Activated CD4-positive, alpha-beta T cell treated with anti-CD3 and anti-CD28 coated beads, Interleukin-2, amount 50 U/mL, for 24 hours (primary cell): ENCODE measurements at places on chromosomes 2 and 18.

DNA sequence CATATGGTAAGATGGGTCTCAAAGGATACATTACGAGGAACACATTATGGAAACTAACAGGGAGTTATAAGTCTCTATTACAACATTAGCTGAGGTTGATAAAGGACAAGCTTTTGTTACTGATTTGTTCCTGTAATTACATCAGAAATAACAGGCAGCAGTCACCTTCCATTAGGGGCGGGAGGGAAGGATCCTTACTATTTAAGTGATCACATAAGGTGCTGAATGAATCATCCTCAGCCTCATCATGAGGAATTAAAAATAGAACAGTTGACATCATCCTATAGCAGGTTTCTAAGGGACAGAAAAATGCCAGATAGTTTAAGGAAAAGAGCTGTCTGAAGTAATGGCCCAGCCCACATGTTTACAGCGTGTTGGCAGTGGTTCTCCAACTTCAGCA is 86.9 kb upstream of the MGAT5 start:
- DNase-seq: no peak

DNA sequence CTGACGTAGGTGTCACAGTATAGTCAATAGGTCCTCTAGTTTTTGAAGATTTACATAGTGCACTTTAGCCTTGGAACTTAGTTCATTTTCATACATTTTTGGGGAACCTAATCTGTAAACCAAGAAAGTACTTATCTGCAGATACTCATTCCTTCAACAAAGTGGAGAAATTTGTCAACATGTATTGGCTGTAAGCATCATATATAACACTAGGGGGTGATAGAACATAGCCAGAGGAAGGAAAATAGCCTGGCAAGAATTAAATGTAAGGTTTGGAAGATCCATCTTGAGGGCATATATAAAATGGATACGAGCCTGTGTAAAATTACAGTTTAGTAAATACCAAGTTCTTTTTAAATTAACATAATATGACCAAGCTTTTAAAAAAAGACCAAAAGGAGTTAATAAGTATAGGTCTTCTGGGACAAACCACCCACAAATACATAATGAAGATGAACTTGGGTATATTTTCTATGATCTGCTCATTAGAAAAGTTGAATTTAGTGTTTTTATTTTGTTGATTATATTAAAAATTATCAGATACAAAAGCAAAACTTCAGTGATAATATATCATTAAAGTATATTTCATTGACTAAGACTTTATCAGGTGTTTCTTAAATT is 18.2 kb downstream of the RPL37A start:
- no peak for DNase-seq

DNA sequence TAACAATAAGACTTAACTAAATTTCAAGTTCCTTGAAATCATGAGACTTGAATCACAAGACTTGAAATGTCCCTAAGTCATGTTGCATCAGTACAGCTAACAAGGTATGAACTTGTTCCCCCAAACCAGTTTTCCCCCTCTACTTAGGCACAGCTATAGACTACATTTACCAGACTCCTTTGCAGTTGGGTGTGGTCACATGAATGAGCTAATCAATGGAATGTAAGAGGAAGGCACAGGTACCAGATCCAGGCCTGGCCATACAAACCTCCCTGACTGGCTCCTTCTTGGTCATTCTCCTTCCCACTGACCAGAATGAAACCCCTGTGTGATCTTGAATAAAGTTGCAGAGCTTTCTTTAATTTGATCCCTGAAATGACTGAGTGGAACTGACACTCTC is 77.8 kb downstream of the DNER start:
- no peak for DNase-seq

GRCh38 chr18:68714366-68714711 is 569 bp downstream of the TMX3 start:
- DNase-seq: no peak

DNA sequence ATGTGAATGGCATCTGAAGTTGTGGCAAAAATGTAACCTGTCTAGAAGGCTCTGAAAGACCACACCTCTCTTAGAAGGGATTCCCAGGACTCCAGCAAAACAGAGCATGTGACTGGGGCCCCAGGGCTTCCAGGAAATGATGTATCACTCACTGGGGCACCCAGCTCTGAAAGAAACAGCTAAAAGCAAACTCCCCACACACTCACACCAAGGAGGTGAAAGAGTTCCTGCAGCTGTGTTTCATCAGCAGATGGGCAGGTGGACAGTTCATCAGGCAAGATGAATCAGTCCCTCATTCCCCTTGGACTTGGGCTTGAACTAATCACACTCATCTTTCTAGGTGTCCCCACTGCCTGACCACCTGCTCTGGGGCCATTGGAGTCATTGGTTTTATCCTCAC is 76.2 kb downstream of the CCBE1 start:
- DNase-seq: no peak

- DNase-seq: no peak
Measured at GRCh38 chr2:218039171-218039570, 29.9 kb upstream of the RUFY4 start.

DNA sequence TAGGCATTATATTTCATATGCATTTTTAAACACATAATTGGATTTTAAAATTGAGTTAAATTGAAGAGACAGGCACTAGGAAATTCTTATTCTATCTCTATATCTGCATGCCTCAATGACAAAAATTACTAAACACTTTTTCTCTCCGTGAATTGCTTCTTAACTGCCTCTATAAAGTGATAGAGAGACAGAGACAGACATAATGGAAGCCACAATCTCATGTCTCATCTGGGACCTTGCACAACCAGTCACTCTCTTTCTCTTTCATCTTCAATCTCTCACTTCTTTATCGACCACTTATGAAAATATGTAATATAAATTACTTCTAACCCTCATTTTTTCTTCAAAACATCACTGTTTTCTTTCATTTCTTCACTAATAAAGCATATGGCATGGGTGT is 238.9 kb upstream of the ZNF804A start:
- DNase-seq: no peak

DNA sequence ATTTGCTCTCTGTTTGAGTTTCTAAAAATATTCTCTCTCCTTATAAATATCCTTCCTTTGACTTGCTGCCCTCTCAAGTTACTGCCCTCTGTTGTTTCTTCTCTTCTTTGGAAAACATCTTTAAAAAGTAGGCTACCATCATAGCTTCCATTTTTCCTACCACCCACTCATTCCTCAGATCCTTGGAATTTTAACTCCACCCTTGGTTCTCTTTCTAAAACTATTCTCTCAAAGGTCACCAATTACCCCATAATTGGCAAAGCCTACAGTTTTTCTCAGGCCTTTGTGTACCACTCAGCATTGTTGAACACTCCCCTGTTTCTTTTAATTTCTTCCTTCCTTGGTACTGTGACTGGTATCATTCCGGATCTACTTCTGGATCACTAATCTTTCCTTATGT is 43.0 kb upstream of the ITGAV start:
- DNase-seq: no peak

GRCh38 chr2:64453770-64454385 is at the start of gene LGALSL:
Gene LGALSL, plus strand, starts transcription at chr2:64454162. Its CDS starts 384 bp downstream, at chr2:64454546.
- peak; percentile 21 for DNase-seq

DNA sequence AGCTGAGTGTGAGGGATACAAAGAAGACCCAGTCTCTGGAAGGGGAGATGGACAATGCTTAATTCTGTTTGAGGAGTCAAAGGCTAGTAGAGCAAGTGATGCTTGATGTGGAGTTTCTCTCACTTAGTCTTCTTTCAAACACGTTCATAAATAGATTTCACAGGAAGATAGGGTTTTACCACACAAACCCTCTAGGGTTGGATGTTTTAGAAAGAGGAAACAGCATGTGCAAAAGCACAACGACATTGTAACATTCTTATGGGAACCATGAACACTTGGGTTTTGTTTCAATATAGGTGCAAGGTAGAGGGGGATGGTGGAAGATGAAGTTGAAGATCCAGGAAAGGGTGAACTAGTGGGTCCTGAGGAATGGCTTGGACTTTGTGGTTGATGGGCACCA is 10.8 kb upstream of the EFEMP1 start:
- no peak for DNase-seq
